ENCODE measurements at places on chromosomes 1 and 21.
A peak's percentile ranks its signal among the peaks of the same experiment; 100 is the strongest.

GRCh38 chr1:9720785-9721605, 69.5 kb downstream of the PIK3CD start:
- DNase-seq: no peak

GRCh38 chr1:21579791-21580190, 70.6 kb downstream of the ALPL start:
- DNase-seq: peak; percentile 88

DNA sequence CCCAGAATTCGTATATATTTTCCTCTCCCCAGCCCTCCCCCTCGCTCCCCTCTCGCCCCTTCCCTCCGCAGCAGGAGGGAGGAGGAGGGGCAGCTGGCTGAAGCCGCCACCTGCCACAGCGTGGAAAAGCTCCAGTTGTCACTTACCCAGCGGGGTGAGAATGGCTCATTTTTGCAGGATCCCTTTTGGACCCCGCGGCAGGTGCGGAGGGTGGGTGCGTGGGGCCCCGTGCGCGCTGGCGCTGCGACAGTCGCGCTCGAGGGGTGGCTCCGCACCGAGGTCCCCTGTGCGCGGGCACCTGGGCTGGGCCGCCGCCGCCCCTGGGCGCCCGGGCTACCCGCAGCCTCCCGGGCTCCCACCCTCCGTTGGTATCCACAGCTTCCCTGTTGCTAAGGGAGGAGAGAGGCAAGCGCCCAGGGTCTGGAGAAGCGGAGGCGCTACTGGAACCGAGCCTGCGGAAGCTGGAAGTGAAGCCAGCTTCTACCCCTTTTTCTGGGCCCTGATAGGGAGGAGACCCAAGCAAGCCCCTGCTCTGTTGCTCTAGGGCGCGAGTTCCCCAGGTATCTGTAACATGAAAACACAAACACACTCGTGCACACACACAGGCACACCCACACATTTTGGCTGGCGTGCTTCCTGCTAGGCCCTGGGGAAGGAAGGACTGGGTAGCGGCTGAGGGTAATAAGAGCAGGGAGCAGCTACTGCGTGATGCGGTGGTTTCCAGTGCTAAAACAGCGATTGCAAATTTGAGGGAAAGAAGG, at the start of gene ERICH3:
Gene ERICH3 (minus strand): TSS at position 442 of the 761 bp plus-strand sequence. CDS start 273 bp downstream, at position 169.
- peak; percentile 39 for DNase-seq

GRCh38 chr1:155321639-155322503, 1.2 kb downstream of the RUSC1 start:
- no peak for DNase-seq

GRCh38 chr1:14390816-14391215, 207.7 kb upstream of the KAZN start:
- no peak for DNase-seq

GRCh38 chr1:151940541-151940940, 31.2 kb upstream of the THEM4 start:
- DNase-seq: no peak

GRCh38 chr1:105636052-105636451, 1420.4 kb upstream of the PRMT6 start:
- no peak for DNase-seq

DNA sequence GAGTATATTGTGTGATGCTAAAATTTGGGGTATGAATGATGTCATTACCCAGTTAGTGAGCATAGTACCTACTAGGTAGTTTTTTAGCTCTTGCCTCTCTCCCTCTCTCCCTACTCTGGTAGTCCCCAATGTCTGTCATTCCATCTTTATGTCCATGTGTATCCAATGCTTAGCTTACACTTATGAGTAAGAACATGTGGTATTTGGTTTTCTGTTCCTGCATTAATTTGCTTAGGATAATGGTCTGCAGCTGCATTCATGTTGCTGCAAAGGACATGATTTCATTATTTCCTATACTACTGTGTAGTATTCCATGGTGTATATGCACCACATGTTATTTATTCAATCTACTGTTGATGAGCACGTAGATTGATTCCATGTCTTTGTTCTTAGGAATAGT, 54.4 kb upstream of the NEGR1 start:
- no peak for DNase-seq

- DNase-seq: no peak
Observed at GRCh38 chr1:231013391-231014015, 26.6 kb downstream of the FAM89A start.

DNA sequence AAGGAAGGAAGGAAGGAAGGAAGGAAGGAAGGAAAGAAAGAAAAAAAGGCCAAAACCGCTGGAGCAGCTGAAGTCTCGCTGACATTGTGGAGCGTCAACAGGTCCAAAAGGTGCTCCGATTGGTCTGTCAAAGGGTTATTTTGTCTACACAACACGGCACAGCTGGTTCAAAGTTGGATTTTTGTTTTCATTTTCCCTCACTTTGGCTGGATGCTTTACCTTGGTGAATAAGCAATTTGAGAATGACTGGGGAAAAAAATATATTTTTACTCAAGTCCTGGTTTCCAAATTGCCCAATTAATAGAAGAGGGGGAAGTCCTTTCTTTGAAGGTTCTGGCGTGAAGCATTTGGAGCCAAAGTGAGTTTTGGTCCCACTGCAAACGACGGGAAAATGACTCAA, 19.3 kb upstream of the PAX7 start:
- no peak for DNase-seq

DNA sequence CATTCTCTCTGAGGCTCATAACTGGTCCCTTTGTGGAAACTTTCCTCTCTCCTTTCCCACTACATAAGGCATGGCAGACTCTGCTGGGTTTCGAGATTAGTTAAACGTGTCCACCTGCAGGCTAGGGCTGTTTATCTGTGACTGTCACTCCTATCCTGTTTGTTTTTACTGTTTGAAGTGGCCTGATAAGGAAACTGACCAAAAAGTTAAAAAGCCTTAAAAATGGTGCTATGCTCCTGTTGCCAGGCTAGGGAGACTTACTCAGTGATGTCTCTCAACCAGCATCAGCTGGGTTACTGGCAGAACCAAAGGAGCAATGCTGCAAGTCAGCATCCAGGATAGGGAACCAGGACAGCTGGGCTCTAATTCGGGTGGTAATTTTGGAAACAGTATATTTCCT, 3.9 kb downstream of the PIGV start:
- no peak for DNase-seq

- no peak for DNase-seq
Observed at GRCh38 chr1:36144413-36144812, 4.9 kb downstream of the TRAPPC3 start.

GRCh38 chr1:116915086-116915661, 5.5 kb downstream of the PTGFRN start:
- DNase-seq: no peak

- DNase-seq: no peak
Observed at GRCh38 chr1:12475101-12475500, 142.9 kb downstream of the DHRS3 start.

- no peak for DNase-seq
Observed at GRCh38 chr1:208034135-208034534, 123.2 kb upstream of the CD34 start.

DNA sequence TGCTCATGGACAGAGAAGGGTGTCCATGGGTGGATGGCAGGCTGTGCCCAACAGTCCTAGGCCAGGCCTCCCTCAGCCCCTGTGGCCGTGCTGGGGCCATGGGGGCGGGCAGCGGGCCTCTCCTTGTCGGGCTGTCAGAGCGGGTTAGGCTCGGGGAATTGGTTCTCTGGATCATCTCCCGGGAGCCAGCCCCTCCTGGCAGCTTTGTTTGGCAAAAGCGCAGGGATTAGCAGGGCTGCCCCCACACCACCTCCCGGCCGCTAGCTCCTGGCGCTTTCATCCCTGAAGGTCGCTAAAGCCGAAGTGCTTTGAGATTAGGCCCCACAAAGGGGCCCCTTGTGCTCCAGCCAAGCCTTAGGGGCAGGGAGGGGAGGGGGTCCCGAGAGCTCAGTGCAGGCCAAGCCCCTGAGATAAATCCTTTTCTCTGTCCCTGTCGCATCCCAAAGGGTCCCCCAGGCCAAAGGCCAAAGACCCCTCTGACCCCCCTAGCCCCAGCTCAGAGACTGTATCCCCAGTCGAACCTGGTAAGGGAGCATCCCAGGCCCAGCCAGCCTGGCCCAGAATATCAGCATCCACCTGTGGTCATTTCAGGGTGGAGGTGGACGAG, 9.8 kb upstream of the DMBX1 start:
- no peak for DNase-seq

- DNase-seq: no peak
Observed at GRCh38 chr1:116854403-116854690, 55.4 kb upstream of the PTGFRN start.

- peak; percentile 25 for DNase-seq
Observed at GRCh38 chr1:44947063-44947773, 39.2 kb downstream of the EIF2B3 start.

DNA sequence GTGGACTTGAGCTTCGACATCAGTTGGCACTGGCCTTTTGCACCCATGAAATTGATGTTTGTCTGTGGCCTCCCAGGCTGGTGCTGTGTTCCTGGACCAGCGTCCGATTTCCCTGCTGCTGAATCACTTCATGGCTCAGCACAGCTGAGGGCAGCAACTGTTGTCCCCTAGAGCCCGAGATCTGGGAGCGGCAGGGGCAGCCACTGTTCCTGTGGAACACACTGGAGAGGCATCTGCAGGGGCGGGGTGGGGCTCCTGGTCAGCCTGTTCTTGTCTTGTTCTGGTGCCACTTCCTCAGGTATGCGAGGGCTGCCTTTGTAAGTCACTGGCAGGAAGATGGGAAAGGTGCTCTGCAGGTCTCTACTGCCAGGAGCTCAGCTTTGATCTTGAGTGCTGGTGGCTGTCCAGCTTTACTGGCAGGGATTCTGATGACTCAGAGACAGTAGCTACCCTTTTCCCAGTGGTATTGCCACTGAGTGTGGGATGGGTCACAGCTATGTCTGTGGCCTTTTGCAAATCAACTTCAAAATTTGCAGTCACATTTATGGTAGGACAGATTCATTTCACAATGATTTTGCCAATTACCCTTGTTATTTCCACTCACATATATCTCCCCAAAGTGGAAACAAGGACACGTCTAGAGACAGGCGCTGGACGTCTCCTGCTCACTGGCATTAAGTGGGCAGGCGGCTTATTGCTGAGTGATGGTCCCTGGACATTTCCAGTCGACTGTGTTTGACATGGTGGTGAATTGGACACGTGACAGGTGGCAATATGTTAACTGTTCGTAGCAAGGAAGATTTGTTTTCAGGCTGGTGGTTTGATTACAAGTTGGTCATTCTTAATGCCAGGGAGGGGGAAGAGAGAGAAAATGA, 15.3 kb downstream of the AGPAT3 start:
- DNase-seq: no peak

GRCh38 chr1:43453442-43454269, at the start of gene HYI:
HYI (minus strand) TSS chr1:43453931; CDS start chr1:43453793, 138 bp downstream.
- DNase-seq: peak; percentile 66

DNA sequence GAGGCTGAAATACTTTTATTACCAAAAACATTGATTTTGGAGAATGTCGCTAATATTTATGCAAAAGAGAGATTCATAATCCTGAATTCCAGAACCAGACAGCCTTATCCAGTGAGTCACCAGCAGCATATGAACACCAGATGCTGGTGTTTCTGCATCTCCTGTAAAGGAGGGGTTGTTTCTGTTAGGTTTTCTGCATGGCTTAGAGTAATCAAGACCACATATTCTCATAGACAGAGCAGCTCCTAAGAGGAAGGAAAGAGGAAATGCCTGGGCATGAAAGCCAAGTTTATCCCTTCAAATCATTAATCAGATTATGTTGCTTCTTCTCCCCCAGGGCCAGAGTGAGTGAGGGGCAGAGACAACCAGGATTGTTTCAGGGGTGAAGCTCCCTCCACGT, 86.2 kb downstream of the NGF start:
- DNase-seq: peak; percentile 75

- DNase-seq: peak; percentile 76
Observed at GRCh38 chr1:39955547-39956539, 898 bp downstream of the MFSD2A start.

DNA sequence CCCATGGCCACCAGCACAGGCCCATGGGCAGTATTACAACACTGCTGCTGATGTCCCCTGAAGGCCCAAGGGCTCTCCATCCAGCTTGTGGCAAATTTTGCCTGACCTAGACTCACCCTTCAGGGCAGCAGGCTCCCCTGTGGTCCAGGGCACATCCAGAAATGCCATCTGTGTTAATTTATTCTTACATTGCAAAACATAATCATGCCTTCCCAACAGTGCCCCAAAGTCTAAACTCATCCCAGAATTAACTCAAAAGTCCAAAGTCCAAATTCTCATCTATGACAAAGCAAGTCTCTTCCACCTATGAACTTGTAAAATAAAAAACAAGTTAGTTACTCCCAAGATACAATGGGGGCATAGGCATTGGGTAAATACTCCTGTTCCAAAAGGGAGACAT, 13.3 kb downstream of the VN1R5 start:
- no peak for DNase-seq

DNA sequence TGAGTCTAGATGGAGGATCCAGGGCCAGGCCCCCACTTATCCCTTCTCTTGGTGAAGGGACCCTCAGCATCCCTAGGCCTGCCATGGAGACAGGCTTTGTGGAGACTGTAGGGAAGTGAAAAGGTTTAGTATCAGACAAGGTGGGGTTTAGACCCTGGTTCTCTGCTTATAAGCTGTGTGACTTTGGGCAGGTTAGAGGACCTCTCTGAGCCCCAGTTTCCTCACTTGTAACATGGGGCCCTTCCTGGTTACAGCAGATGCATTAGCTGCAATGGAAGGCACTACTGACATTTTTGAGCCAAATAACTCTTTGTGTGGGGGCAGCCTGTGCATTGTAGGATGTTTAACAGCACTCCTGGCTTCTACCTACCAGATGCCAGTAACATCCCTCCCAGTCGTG, 22.7 kb downstream of the PADI2 start:
- DNase-seq: no peak

DNA sequence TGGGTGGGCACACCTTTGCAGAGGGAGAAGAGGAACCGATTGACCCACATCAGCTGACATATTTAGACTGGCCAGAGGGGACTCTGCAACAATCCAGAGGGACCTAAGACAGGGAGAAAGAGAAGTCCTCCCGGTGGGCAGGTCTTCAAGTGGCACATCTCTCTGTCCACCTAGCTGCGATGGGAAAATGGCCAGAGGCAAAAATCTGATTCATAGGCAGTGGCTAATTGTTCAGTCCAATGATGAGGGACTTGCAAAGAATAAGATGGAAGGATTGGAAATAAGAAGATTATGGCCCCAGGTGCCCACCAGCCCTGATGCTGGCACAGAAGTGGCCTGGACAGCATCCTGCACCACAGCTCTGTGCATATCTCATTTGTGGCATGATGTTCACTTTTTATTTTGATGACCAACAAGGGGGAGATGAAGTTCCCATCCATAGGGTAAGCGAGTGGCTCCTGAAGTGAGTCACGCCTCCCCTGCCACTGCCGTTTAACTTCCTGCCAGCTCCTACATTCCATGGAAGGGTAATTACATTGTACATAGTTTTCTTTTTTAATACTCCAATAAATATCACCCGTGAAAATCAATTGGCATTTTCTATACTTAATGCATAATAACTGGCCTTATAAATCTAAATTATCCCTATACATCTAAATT, 659.6 kb downstream of the MATN1 start:
- no peak for DNase-seq

DNA sequence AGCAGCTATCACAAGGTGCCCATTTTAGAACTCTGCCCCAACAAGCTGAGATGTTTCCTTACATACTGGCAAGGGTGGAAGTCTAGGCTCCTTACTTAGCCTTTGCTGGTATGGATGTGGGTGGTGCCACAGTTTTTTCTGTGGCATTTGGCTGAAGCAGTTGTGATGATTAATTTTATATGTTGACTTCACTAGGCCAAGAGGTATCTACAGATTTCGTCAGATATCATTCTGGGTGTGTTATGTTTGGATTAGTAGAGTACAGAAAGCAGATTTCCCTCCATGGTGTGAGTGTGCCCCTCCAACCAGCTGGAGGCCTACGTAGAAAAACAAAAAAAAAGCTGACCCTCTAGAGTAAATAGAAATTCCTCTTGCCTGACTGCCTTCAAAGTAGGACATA, 317.0 kb downstream of the BARHL2 start:
- no peak for DNase-seq

- peak; percentile 100 for DNase-seq
Observed at GRCh38 chr1:176515310-176515709, 52.3 kb downstream of the PAPPA2 start.

All from kidney glomerular epithelial cell (primary cell).